AG09309 (cell line): ENCODE measurements at places on chromosomes 1 and 21.

DNA sequence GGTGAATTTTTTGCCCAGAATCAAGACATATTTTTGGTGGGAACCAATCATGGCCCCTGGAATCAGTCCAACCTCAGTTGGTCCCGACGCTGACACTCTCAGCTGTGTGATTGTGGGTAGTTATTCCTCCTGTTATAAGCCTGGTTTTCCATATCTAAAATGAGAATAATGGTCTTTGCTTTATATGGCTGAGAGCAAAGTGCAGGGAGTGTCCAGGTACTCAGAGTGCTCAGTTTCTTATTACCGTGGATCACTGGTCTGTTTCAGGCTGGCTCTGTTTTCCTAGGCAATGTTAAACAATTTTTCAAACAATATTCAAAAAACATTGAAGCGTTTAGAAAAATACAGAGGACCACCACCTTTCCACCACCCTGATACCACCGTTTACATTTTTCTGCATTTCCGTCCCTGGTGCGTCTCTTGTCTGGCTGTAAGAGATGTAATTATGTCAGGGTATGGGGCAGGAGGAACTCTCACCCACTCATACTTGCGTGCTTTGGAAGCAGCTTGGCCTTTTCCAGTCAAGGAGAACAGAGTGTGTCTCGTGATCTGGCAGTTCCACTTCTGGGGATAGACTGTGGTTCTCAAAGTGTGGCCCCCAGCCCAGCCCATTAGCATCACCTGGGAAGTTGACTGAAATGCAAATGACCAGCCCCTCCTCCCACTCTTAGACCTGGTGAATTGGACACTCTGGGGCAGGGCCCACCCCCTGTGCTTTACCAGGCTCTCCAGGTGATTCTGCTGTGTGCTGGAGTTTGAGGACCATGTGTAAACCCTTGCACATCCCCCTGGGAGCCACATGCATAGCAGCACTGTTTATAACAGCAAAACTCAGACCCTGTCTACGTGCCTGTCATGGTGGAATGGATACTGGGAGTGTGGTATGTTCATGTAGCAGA is 6.8 kb downstream of the MX1 start:
- no peak for DNase-seq

- DNase-seq = no peak
Observed at GRCh38 chr1:218671573-218671972, 326.4 kb downstream of the TGFB2 start.

DNA sequence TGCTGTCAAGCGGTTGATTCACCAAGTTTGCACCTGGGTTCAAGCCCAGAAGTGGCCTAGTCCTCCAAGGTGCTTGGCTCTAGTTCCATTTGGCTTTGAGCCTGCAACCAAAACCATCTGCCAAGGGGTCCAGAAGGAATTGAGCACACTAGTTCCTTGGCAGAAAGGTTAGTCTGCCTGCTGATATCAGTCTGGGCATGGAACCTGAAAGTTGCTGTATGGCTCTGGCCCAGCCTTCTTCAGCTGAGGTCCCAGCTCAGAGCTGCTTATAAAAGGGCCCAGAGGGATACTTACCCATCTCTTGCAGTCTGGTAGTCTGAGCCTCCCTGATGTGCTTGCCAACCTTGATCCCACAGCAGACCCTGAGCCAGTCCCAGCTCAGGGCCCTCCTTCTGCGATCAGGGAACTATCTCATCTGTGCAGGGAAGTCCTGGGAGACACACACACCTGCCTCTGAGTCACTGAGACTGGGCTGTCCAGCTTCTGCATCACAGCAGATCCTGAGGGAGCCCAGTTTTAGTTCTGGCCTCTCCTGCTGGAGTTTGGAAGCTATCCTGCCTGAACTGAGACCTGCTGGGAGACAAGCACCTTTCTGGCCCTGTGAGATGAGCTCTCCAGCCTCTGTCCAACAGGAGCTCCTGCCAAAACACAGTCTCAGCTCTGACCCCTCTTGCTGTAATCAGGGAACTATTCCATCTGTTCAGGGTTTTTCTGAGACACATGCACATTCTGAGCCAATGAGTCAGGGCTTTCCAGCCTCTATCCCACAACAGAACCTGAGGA is 75.8 kb downstream of the CTH start:
- DNase-seq = peak; percentile 62

DNA sequence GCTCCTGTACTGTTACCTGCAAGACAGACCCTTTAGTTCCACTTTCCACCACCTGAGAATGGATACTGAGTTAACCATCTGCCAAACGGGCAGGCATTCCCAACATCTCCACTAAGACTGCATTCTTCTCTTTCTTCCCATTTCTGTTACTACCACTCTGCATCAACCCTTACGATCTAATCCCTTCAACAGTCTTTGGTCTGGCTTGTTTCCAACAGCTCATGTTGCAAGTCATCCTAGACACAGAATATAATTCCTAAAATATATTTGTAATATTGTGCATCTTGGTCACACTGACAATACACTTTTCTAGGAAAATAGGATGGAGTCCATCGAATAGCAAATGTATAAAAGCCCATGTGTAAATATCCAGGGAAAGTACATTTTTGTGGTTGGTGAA is 166.7 kb downstream of the SIPA1L2 start:
- no peak for DNase-seq

DNA sequence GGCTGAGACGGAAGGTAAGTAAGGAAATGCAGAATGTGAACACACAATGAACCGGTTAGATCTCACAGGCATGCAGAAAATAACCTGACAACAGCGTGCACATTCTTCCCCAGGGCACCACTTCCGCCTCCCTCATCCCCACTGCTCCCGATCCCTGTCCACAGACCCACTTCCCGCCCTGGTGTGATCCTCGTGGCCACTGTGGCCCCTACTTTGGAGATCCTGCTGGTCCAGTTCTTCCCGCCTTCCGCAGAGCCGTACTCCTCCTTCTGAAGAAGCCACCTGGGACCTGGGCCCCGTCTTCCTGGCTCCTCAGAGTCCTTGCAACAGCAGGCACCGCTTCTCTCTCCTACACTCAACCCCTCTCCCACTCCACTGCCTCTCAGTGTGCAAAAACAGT is 1.4 kb upstream of the GSTM4 start:
- no peak for DNase-seq

DNA sequence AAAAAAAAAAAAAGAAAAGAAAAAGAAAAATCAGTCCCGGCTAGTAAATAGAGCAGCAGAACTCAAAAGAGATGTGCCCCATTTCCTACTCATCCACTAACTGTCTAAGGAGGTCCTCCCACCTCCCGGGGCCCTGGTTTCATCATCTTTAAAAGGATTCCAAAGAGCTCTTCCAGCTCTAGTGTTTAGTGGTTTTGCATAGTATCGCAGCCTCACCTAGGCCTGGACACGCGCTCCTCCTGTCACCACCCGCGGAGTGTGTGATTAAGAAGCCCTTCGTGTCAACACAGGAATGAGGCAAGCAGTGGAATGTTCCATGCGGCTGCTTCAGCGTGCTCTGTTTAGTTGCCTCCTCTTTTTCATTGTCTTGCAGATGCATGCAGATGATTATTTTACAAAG is 49.0 kb downstream of the LBR start:
- peak; percentile 18 for DNase-seq

DNA sequence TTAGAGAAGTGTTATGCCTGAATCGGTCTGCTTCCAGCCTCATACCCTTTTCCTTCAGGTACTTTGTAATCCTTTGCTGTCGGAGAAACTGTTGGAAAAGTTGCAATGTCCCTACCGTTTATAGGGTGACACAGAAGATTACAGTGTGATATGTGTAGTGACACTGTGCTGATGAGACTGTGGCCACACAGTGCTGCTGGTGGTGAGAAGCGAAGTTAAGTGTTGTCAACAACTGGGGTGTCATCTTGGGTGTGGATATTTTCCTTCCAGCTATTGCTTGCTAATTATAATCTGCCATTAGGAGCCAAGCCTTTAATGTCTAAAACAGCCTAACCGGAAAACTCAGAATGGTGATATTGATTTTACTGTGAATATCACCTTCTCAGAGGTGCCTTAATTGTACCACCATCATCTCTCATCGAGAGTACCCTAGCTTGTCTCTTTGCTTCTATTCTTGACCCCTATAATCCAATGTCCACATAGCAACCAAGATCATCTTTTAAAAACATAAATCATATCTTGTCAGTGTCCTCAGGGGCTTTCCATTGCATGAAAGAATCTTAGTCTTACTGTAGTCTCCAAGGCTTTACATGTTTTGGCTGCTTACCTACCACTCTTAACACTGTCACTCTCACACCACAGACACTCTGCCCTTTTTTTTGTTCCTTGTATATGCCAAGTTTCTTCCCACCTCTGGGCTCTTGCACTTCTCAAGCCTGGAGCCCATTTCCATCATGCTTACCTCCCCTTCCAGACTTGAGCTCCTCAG is 89.4 kb upstream of the PGD start:
- DNase-seq = no peak

DNA sequence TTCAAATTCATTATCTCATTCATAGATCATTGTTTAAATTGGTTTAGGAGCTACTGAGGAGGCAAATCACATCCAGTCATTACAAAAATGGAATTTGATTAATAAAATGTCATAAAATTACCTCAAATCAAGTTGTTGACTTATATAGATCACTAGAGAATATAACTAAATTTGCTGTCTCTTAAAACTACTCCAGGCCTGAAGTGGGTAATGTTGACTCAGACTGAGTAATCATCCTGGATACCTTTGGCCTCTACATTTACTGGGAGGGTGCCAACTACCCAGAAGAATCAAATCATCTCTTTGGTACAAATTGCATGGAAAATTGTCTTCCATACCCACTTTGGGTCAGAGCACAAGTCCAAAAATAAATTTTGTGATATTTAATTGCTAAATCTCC is 191.2 kb upstream of the GREM2 start:
- DNase-seq = peak; percentile 23

DNA sequence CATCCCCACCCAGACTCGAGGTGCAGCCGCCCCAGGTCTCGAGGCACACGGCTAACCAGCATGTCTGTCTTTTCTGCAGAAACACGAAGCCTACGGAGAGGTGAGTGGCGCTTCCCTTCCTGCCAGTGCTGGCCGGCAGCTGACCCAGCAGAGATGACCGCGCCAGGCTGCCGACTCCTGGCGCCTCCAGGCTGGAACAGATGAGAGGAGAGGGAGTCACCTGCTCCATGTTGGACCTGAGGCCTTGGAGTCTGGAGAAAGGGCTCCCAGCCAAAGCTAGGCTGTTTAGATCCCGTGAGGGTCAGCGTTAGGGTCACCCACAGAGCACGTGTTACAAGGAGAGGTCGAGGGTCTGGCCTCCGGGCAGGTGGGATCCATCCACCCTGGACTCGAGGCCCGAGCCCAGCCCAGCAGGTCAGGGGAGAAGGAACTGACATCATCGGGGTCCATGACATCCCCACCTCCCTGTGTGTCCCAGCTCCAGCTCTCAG is 14.9 kb downstream of the COL6A2 start:
- no peak for DNase-seq

GRCh38 chr1:17059391-17060305 is 5.8 kb upstream of the SDHB start:
- peak; percentile 35 for DNase-seq

DNA sequence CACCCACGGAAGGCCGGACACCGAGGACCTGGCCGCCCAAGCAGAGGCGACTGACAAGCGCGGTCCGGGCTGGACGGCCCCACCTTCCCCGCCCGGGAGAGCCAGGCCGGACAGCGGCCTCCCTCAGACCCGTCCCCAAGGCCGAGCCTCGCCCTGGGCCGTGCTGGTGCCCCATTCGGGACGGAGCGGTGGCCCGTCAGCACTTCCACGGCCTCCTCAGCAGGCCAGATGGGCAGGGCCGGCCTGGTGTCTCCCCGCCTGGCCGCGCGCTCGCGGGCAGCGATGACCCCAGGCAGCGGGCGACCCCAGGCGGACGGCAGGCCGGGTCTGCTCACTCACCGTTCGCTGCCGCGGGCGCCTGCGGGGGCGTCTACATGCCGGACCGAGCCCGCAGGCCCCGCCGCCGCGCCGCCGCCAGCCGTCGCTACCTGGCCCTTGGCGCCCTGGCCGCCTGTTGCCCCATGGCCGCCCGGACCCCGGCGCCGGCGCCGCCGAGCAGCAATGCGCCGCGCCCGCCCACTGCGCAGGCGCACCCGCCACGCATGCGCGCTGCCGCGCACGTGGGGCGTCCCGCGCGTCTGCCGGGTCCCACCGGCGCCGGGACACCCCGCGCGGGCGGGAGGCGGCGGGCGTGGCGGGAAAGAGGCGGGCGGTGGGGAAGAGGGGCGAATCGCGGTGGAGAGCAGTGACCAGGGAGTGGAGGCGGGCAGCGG is at the start of gene NADK:
Gene NADK (minus strand): TSS at position 521 of the 713 bp plus-strand sequence. CDS start 13,064 bp downstream, outside the sequence.
- no peak for DNase-seq

GRCh38 chr1:153355445-153356071 is 2.1 kb upstream of the S100A9 start:
- peak; percentile 5 for DNase-seq

GRCh38 chr1:237953238-237953637 is 62.5 kb upstream of the ZP4 start:
- no peak for DNase-seq

DNA sequence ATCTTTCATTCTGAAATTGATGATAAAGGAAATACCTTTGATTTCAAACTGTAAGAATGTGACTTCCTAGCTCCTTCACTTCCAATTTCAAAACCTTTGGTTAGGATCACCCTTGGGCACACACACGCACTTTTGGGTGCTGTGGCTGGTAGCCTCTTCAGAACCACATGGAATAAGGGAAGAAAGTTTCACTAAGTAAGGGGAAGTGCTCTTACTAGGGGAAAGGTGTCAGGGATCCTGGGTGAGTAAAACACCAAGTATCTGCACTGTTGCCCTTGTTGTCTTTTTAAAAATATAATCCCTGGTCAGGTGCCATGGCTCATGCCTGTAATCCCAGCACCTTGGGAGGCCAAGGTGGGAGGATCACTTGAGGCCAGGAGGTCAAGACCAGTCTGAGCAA is 132.4 kb downstream of the SDCCAG8 start:
- DNase-seq = no peak

GRCh38 chr1:201713086-201713810 is 115.7 kb upstream of the IPO9 start:
- peak; percentile 99 for DNase-seq

DNA sequence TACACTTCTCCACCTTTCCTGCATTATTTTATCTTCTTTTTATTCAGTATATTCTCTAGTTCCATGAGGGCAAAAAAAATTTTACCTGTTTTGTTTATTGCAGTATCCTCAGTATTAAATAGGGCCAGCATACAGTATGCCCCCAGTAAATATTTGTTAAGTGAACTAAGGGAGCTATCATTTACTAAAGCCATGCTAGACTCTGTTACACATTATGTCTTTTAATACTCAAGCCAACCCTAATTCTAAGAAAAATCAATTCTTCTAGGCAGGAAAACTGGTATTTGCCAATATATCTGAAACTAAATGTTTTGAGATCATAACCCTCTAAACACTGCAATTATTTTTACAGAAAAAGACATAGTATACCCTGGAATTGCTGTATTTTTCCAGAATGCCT is 18.3 kb downstream of the TMEM50A start:
- DNase-seq = no peak

DNA sequence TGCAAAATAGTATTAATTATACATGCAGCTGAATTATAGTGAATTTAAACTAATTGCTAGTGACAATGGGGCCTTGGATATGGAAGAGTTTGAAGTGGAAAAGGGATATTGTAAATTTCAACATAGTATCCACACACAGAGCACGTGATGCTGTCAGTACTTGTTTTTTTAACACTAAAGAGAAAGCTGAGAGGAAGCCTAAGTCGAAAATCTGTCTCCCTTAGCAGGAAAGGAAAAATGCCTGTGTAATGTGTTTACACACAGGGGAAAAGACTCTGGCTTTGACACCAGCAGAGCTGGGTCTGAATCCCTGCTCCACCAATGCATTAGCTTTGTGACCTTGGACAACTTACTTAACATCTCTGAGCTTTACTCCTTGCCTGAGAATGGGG is 42.6 kb downstream of the PCSK9 start:
- DNase-seq = no peak

- DNase-seq = no peak
Observed at GRCh38 chr1:246226041-246226440, 281.0 kb downstream of the SMYD3 start.

- no peak for DNase-seq
Observed at GRCh38 chr1:152924191-152924590, 15.8 kb downstream of the IVL start.
